ENCODE measurements at places on chromosomes 4 and X.

GRCh38 chr4:15395311-15395710 is 32.5 kb upstream of the C1QTNF7 start:
- DNase-seq, result no peak

- no peak for DNase-seq
These were observed 66.2 kb upstream of the PGRMC2 start for GRCh38 chr4:128353791-128354190.

- DNase-seq, result no peak
These were observed 121.9 kb downstream of the KCTD8 start for GRCh38 chr4:44326741-44327140.

GRCh38 chr4:4461850-4462249 is 74.9 kb downstream of the NSG1 start:
- DNase-seq, result no peak

DNA sequence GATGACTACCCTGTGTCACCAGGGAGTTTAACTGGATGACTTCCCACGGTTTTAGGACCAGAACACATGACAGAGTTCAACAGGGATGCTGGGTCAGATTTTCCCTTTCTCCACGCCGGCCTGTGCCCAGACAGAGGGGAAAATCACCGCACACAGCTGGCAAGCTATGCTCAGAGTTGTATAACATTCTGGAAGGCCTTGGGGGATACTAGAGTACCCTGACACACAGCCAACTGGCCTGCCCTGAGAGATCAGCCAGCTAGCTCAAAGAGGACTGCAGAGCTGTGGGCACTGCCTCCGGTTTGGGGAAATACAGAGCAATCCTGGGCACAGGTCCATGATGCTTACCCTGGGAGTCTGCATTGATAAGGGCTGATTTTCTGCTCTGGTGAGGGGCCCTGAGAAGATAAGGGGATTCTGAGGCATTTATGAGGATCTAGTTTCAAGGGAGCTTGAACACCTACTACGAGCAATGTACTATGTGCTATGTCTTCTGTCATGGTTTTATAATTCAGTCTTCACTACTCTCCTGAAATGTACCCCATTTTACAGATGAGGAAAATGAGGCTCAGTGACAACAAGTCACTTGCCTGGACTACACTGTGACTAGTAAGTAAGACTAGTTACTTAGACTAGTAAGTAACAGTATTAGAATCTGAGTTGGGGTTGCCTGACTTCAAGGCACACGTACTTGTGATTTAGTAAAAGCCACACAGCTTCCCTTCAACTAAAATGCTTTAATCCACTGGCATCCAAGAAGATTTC is 14.7 kb downstream of the C4orf54 start:
- peak; percentile 76 for DNase-seq

- DNase-seq, result no peak
These were observed 443.6 kb upstream of the PITX2 start for GRCh38 chr4:111066447-111066846.

GRCh38 chrX:55638933-55639332 is 15.7 kb downstream of the FOXR2 start:
- DNase-seq, result no peak
